ENCODE measurements at places on chromosomes 4 and X. TPM values are rescaled to one million over a fixed set of nuclear protein-coding genes. Genes with fewer than 3 reads are reported as not detected.

Gene NXF2B
- not detected for total RNA-seq

Gene GAGE12F
- not detected for total RNA-seq

Gene PDE6B
- total RNA-seq = 0.81 TPM

Gene PNMA5
- total RNA-seq = not detected

Gene IGSF1
- not detected for total RNA-seq

Gene MND1
- total RNA-seq = 2.3 TPM

Gene STATH
- total RNA-seq = not detected

Gene HHIP
- total RNA-seq = 27.4 TPM

Gene BMX
- 2.9 TPM for total RNA-seq

Gene IL15
- 2.0 TPM for total RNA-seq

Gene CT45A5
- total RNA-seq = not detected

All from cardiac atrium fibroblast (primary cell).